ENCODE measurements at places on chromosomes 6 and 20.

DNA sequence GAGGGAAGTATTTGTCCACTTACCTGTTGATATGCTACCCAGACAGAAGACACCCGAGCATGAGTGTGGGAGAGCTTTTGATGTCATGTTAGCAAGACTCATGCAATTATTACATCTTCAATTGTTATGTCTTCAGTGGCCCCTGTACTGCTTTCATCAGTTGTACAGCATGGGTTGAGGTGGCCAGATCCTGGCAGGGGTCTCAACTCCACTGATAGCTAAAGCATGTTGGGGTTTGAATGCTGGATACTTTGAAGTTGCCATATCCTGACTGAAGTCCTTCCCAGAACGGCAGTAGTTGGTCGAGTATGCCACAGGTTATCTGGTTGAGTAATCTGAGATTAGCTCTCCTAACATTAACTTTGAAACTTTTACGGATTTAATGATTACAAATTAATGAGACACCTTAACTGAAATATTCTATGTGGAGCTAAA lies 46.7 kb downstream of the LRRN4 start:
- no peak for DNase-seq

- no peak for DNase-seq
Measured at GRCh38 chr6:19377722-19378121, 459.4 kb upstream of the ID4 start.

GRCh38 chr20:25059866-25060465 lies 2.0 kb upstream of the ACSS1 start:
- no peak for DNase-seq

GRCh38 chr20:25227317-25227831 lies 20.5 kb upstream of the PYGB start:
- no peak for DNase-seq

DNA sequence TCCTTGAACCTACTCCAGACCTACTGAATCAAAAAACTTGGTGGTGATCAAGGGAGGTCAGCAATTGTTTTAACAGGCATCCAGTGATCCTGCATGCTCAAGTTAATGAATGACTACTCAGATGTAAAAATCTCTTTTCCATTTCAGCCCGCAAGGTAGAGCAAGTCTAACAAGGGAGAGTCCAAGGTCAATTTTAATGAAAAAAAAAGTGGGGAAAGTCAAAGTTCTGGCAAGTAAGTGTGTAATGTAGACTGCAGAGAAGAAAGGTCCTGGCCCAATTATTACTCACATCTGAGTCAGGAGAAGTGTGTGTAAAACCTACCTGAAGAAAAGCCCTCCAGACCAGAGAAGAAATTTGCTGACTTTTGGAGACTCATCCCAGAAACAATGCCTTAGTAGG lies 193.5 kb downstream of the UBE3D start:
- DNase-seq: no peak

Measured in activated CD8-positive, alpha-beta memory T cell treated with anti-CD3 and anti-CD28 coated beads for 4 hours (primary cell).